NCI-H1105 treated with DMSO at 0.1 percent for 48 hours (cell line): ENCODE measurements at places on chromosomes 7 and 10.
A peak's percentile ranks its signal among the peaks of the same experiment; 100 is the strongest.

DNA sequence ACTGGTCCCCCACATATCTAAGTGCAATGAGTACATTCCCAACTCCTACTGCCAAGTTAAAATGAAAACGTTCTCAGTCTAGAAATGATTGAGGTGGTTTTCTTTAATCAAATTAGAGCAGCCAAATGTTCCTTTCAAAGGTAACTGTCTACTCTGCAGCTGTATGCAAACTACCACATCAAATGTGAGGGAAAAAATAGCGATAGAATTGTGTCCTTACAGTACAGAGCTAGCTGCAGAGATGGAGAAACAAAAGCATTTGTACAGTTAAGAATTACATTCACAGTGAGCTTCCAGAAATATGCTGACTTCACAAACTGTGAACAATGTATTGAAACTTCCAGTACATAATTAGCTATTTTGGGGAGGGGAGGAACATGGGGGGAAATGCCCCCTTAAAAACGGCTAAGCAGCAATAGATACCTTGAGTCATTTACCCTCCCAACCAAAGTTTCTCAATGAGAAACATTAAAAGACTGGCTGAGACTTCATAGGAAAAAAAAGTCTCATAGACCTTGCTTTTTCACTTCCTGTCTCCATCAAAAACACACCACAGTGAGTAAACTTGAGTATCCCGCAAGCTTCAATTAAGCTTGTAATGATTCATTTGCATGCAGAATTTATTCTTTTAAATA, 22.9 kb downstream of the CDK6 start:
- DNase-seq = peak; percentile 47

GRCh38 chr7:83866582-83866981, 217.6 kb upstream of the SEMA3E start:
- DNase-seq = no peak

GRCh38 chr7:132508724-132509353, 67.4 kb downstream of the PLXNA4 start:
- DNase-seq = no peak

DNA sequence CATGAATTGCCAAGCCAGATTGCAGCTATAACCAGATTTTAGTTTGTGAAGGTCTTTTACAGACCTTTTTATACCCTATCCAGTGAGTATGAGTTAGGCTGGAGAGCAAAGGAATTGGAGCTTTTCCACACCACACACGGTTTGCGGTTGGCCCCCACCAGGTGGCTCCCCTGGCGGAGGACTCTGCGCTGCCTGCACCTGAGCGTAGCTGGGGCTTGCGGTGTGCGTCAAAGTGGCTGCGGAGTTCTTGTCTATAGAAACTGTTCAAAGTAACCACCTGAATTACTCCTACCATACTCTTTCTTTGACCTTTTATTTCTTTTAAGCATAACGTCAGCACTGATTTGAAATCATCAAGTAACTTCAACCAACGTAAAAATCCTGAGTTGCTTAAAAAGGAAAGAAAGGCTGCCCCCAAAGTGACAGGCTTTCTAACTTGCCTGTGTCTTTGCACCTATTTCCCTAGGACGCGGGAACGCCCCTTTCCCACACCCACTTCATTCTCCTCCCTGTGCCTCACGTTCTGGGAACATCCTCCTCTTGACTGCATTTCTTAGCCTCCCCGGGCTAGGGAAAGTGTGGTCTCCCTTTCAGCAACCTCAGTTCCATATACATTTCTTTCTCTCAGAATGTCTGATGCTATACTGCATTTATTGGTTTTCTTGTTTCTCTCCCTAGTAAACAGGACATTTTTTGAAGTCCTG, 47.6 kb upstream of the TMEM72 start:
- DNase-seq = no peak

DNA sequence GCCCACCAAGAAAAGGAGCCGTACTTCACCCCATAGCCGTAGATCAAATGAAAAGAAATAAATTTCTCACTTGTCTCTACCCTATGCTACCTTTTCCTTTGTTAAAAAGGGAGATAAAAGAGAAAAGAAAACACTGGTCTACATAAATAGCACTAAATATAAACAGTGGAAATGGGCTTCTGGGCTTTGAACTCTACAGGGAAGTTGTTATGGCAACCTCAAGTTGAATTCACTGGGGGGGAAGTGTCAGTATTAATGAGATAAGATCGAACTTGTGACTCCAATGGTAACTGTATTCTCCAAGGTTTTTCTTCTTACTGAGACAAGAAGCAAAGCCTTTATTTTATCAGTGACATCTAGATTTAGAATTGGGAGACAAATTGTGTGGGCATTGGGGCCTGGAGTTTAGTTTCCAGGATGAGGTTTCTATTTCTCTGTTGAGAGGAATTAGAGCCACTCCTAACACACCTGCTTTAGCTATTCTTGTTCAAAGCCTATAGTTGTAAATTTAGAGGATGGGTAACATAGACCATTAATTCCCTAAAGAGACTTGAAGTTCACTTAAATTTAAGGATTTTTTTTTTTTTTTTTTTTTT, 604.3 kb upstream of the GALNT17 start:
- DNase-seq = no peak

- DNase-seq = no peak
Observed at GRCh38 chr7:31513790-31514189, at the start of gene ITPRID1. ITPRID1 (plus strand) TSS chr7:31514090; CDS start chr7:31553025, 38,935 bp downstream.

DNA sequence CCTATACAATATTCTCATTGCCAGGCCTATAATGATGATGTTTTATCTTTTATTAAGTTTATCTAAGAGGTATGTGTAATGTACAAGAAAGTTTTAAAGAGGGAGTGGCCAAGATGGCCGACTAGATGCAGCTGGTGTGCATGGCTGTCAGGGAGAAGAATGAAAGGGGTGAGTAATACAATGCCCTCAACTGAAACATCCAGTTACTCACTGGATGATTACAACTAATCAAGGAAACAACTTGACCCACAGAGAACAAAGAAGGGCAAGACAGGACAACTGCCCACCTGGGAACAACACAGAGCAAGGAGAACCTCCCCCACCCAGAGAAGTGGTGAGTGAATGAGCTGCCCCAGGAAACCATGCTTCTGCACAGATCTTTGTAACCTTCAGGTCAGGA, 880.0 kb upstream of the LRRTM3 start:
- no peak for DNase-seq

DNA sequence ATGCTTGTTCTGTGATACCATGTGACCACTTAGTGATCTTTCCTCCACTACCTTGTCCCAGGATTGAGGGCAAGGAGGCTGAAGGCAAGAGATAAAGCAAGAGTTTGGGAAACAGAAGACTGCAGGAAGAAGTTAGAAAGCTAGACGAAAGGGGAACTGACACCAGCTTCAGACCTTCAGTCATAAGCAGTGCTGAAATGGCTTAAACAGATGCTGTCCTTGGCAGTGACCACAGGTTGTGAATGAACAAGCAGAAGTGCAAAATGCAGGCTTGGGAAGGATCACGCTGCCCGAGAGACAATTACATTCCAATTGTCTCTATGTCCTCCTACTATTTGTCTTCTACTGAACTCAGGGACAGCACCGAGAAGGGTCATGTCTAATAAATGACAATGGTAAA, 704.9 kb upstream of the AUTS2 start:
- DNase-seq = no peak

DNA sequence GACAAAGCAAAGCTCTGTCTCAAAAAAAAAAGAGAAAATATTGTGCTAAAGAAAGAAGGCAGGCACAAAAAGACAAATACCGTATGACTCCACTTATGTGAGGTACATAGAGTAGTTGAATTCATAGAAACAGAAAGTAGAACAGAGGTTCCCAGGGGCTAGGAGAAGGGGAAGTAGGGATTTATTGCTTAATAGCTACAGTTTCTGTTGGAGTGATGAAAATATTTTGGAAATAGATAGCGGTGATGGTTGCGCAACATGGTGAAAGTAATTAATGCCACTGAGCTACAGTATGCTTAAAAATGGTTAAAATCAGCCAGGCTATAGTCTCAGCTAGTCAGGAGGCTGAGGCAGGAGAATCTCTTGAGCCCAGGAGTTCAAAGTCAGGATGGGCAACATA, 18.5 kb upstream of the NPFFR1 start:
- DNase-seq = no peak

DNA sequence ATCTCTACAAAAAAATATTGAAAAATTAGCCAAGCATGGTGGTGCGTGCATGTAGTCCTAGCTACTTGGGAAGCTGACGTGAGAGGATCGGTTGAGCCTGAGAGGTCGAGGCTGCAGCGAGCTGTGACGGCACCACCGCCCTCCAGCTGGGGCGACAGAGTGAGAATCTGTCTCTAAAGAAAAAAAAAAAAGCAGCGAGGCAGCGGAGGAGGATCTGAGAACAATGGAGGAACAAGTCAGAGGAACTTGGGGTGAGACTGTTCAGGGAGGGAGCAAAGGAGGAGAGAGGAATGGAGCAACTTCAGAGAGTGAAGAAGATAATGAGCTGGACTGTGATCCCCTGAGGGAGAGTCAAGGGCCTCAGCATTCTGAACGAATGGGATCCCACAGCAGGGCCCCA, 85.4 kb downstream of the MKX start:
- DNase-seq = no peak

DNA sequence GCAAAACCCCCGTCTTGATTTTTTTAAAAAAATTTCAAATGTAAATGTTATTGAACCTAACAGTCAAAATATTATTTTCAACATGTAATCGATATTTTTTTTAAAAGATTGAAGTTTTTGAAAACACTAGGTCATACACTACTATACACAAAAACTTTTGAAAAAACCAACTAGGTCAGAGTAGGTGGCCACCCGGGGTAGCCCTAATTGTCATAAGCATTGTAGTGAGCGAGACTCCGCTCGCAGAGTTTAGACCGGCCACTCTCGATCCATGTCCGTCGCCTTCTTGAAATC, 417 bp downstream of the RFC2 start:
- DNase-seq = no peak

DNA sequence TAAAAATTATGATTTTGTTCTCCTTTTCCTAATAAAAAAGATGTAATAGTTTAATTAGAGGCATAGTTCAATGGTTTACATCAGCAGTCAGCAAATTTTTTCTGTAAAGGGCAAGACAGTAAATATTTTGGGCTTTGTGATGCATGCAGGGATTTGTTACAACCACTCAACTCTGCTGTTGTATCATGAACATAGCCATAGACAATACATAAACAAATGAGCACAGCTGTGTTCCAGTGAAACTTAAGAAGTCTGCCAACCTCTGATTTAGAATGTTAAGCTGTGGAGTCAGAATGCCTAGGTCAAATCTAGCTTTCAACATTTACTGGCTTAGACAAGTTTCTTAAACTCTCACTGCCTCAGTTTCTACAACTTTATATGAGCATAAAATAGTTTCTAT, 31.6 kb downstream of the ASZ1 start:
- no peak for DNase-seq

GRCh38 chr7:151157645-151158329, 9.7 kb downstream of the GBX1 start:
- no peak for DNase-seq

DNA sequence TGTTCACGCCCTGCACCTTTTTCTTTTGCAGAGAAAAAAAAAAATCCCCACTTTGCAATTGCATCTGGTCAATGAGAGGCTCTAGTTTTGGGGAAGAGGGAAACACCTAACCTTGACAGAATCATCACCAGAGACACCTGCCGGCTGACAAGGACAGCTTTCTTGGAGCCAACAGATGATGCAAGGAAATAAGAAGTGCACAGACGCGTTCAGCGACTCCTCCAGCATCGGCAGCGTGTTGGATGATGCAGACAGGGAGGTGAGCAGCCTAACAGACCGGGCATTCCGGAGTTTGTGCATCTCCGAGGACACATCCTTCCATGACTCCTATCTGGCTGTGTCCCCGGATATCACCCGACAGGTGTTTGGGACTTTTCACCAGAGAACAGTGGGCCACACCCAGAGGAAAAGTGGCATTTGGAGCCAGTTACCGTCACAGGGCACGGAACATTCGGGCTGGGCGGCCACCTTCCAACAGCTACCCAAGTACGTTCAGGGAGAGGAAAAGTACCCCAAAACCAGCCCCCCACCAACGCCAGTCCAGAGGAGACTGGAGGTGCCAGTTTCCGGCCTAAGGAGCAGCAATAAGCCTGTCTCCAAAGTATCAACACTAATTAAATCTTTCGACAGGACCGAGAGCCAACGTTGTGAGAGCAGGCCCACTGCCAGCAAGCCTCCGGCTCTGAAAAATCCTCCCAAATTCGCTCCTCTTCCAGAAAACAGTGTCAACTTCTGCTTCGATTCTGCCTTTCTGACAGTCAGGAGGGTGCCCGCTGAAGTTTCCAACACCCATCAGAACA, 23.6 kb downstream of the C10orf71 start:
- DNase-seq = no peak

DNA sequence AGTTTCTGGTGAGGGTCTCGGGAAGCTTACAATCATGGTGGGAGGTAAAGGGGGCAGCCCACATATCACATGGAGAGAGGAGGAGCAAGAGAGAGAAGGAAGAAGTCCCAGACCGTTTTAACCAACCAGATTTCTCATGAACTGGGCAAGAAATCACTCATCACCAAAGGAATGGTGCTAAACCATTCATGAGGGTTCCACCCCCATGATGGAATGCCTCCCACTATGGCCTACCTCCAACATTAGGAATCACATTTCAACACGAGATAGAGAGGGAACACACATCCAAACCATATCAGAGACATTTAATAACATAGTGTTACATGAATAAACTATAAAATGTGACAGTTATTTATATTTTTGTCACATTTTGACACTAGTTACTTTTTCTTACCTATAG, 214.8 kb upstream of the MAGI2 start:
- DNase-seq = no peak

DNA sequence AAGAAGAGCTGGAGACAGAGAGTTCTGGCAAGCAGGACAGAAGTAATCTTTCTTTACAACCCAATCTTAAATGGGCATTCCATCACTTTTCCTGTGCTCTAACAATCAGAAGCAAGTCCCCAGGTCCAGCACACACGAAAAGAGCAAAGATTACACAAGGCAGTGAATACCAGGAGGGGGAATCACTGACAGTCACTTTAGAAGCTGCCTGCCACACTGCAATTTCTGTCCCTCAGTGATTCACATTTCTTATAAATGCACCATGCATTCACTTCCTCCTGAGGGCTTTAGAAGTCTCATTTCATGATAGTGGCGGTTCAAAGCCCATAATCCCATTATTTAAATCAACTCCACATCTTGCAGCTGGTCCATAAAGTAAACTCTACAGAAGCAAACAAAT, 362.5 kb downstream of the POM121L12 start:
- DNase-seq = no peak

- DNase-seq = no peak
Observed at GRCh38 chr7:139913021-139913844, 84.2 kb downstream of the TBXAS1 start.

GRCh38 chr7:105703207-105703930, 122.1 kb upstream of the EFCAB10 start:
- DNase-seq = no peak

- DNase-seq = no peak
Observed at GRCh38 chr10:1567152-1567551, 170.2 kb downstream of the ADARB2 start.

- peak; percentile 51 for DNase-seq
Observed at GRCh38 chr10:36725581-36726520, 399.5 kb upstream of the ANKRD30A start.
